Liver (tissue), 10 donors: ENCODE measurements at places on chromosomes 2 and 18. TPM values are rescaled to one million over a fixed set of nuclear protein-coding genes. Genes with fewer than 3 reads are reported as not detected.

Gene MYL1
- total RNA-seq, result not detected

Gene POU3F3
- total RNA-seq, result not detected

Gene ACMSD
- total RNA-seq, result 11.9 TPM

Gene CPS1
- 930 TPM for total RNA-seq

Gene UGT1A6
- total RNA-seq, result not detected

Gene ANKAR
- total RNA-seq, result 3.6 TPM

Gene LYPD1
- 0.47 TPM for total RNA-seq

- no peak for DNase-seq
These were observed 1200.8 kb upstream of the GYPC start for GRCh38 chr2:125455110-125455509.

DNA sequence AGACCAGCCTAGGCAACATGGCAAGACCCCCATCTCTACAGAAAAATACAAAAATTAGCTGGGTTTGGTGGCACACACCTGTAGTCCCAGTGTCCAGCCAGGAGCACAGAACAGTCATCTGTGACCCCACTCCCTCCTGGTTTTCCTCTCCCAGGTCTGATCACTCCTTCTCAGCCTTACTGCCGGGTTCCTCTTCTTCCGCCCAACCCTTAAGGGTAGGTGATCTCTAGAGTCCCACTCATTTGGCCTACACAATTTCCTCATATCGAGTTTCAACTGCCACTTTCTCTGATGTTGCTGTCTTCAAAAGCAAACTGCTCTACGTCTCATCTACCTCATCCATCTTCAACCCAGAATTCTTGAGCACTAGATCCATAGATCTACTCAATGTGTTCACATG lies 13.4 kb upstream of the MAT2A start:
- DNase-seq, result no peak

- no peak for DNase-seq
These were observed 183.3 kb downstream of the LTBP1 start for GRCh38 chr2:33130054-33130447.

GRCh38 chr2:15975261-15975600 lies 34.9 kb downstream of the MYCN start:
- no peak for DNase-seq

DNA sequence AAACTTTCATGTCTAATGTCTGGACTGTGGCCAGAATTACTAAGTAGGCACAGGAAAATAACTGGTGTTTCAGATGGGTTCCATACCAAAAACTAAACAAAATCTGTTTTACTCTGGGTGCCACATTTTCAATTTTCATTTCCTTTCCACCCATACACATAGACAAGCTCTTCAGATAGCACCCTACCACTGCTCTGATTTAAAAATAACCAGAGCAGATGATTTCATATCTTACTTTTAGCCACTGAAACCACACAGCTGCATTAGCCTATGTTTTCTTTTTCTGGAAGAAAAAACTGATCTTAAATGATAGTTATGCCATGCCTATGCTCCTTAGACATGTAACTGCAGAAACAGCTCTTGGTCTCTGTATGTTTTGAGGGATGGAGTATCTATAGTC lies 647.6 kb downstream of the CPS1 start:
- DNase-seq, result no peak

DNA sequence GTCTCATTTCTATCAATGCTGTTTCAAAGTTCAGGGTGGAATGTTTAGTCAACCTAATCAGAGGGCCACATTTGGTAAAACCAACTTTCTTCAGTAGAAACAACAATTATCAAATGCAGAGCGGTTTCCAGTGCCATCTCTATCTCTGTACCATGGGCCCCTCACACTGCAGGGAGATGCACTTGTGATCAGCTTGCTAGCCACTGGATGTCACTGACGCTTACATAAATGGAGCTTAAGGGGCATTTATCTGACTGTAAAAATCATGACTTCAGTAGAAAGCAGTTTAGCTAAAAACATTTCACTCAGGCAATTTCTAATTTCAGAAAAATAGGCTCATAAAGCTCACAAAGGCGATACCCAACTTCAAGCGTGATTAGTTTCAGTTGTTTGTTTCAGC lies 678.0 kb downstream of the ZEB2 start:
- no peak for DNase-seq

- peak; percentile 44 for DNase-seq
These were observed 304.7 kb downstream of the FBXO15 start for GRCh38 chr18:73842795-73843394.

DNA sequence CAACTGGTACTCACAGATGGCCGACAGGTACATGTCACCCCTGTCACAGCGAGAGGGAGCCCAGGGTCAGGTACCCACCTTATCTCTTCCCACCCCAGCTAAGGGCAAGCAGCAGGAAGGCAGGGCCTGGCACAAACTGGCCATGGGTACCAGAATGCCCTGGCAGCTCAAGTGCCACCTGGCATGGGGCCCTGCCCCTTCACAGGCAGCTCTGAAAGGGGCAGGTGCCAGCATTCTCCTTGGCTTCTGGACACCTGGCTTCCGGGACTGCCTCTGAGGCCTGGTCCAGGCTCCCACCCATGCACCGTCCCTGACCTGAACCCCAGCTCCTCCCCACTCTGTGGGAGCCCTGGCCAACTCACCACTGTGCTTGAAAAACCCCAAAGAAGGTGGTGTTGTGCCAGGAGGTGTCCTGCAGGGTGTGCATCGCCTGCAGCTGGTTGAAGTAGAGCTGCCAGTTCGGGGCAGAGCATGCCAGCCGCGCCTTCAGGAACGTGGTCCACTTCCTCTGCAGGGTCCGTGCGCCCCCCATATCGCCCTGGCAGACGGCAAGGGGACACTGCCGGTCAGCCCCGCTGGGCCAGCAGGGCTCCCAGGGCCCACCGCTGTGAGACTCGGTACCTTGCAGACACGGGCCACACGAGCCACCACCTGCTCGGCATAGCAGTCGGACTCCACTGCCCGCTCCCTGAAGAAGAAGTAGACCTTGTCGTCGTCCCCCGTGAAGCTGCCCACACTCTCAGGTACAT lies 5.4 kb downstream of the SEMA4C start:
- no peak for DNase-seq

DNA sequence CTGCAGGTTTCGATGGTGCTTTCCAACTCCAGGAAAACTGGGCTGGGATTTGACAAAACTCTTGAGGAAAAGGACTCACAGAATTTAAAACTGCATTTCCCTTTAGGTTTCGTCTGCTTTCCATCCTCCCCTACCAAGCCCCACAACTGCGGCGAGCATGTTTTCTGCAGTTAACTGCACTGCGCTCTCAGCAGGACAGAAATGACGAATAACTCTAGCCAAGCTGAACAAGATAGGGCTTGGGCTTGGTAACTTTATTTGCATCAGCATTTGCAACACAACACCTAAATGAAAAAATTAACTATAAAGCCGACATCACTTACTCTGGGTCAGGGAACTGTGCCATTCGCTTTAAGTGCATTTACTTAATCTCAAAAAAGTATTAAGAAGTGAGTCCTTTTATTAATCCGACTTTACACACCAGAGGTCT lies 669 bp upstream of the PIKFYVE start:
- DNase-seq, result no peak

DNA sequence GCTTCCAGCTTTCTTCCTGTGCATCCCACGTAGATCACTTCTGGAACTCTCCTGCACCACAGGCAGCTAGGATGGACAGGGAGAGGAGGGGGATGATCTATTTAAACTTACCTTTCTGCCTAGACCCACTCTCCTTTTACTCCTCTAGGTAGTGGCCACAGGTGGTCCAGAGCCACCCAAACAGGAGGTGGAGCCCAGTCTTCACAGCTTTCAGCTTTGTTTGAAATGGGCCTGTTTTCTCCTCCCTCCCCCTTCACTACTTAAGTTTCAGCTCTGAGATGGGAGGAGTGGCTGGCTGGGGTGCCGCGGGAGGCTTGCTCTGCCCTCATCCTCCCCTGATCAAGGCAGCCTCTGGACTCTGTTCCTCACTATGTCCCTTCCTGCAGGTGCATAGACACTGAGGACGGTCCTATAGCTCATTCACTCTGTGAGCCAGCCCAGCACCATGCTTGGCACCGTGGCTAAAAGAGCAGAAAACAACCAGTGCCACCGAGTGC lies 12.6 kb upstream of the CELF4 start:
- no peak for DNase-seq

- DNase-seq, result no peak
These were observed 356.8 kb downstream of the NR4A2 start for GRCh38 chr2:155975734-155976133.

- no peak for DNase-seq
These were observed 44.1 kb downstream of the ZNF385B start for GRCh38 chr2:179817181-179817841.

GRCh38 chr18:77088963-77089722 lies 43.4 kb downstream of the MBP start:
- DNase-seq, result no peak

DNA sequence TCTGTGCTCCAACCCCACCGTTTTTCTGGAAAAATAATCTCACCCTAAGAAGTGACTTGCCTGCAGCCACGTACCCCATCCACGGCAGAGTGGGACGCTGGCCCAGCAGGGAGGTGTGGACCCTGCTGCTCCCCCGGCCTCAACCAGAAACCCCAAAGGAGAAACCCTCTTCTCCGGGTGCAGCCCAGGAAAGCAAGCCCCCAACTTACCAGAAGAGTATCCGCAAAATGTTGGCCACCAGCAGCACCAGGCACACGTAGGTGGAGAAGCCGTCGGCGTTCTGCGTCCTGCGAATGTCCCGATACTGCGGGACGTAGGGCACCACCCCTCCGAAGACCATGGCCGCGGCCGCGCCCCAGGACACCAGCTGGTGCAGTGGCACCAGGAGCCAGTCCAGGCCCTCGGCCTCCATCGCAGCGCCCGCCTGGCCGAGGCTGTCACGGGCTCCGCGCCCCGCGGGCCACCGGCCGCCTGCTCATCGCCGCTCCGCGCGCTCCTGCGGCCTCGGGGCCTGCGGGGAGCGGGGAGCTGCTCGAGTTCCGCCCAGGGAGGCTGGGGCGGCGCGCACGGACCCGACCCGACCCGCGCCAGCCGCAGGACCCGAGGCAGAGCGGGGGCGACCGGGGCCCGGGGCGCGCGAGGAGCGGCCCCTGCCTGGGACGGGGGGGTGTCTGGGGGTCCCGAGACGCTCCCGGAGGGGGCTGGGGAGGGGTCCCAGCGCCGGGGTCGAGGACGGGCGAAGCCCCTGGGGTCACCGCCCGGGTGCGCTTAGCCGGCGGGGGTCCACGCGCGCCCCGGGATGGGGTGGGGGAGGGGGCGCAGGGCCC lies 725 bp downstream of the SLC66A2 start:
- no peak for DNase-seq

DNA sequence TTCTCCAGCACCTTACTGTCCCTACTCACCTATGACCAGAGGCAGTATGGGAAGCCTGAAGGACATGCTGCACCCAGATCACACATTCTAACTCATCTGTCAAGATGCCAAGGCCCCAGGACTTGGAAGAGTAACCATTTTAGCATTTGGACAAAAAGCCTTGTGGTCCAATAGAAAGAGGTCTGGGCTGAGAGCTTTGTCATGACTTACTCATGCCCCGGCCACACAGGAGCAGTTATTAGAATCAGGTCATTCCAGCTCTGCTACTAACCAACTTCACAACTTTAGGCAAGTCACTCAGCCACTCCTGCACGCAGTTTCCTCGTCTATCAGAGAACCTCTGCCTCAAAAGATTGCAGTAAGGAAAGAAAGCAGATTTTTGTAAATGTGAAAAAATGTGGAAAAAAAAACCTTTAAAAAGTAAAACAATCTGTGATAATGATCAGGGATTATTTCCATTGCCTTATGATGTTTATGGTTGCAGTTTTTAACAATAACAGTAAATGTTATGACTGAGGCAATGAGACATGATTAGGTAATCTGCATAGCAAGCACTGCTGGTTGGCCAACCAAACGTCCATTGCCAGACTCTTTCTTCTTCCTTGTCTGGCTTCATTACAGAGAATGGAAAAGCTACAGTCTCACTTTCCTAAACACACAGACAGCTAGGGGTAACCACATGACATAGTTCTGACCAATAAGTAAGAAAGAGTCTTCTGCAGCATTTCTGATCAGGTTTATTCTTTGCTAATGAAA lies 255.4 kb upstream of the CHAC2 start:
- no peak for DNase-seq

DNA sequence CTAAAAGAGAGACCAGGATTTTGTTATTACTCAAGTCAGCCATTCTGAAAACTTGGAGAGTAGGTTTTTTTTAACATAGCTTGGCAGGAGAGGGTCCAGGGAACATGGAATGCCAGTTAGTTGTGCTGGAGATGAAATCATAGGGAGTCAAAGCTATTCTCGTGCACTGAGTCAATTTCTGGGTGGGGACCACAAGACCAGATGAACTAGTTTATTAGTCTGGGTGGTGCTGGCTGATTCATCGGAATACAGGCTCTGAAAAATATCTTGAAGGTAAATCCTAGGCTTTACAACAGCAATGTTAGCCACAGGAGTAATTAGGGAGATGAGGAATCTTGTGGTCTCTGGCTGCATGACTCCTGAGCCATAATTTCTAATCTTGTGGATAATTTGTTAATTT lies 921.4 kb downstream of the TRIB2 start:
- DNase-seq, result no peak

DNA sequence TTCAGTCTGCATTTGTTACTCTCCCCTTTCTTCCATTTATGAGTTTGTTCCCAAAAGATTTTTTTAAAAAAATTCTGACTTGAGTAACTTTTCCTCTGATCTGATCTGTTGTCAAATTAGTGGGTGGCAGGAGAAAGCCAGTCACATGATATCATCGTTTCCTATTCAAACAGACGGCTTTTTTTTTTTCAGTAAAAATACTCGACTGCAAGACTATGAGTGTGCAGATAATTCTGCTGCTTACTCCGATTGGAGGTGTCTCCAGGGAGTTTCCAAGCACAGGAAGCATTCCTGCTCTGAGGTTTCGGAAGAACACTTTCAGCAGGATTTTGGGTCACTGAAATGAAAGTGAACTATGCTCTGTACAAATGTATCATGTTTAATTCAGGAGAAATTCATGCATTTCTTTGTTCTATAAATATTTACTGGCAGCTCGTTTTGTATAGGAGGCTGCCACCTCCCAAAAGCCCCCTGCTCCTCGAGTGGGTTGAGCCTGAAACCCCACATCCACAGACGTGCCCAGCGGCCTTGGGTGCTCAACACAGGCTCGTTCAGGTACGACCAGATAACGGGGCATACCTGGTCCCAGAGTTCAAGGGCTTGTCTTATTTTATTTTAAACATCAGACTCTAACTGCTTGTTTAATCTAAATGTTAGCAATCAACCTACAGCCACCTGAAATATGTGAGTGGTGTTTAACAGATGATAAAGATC lies 126.9 kb upstream of the ZNF516 start:
- no peak for DNase-seq

- no peak for DNase-seq
These were observed 229.9 kb downstream of the ALK start for GRCh38 chr2:29691391-29691950.

DNA sequence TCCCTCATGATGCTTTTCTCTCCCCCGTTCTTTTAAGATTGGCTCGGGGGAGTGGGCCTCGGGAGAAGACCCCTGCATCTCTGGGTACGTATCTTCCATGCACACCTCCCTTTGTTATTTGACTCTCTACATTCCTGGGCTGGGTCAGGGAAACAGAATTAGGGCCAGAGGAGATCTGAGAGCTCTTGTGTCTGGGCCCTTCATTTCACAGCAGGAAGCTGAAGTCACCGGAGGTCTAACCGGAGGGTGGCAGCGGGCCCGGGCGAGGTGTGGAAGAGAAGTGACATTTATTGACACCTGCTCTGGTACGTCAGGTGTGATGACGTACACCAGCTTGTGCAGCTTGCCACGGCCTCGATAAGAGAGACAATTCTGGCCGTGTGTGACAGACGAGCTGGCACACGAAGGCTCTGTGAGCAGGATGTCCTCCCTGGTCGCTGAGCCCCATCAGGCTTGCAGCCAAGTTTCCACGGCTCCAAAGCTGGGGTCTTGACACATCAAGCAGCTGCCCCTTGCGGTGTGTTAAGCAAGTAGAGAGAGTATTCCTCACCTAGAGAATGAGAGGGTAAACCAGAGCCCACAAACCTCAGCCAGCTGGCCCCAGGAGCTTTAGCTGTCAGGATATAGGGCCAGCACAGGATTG lies 30.4 kb downstream of the TOGARAM2 start:
- DNase-seq, result no peak
